Activated T-helper 1 cell treated with anti-CD3 and anti-CD28 coated beads, Interleukin-2, amount 50 U/mL, for 16 hours (primary cell): ENCODE measurements at places on chromosomes 12 and 14.

- peak; percentile 6 for DNase-seq
Observed at GRCh38 chr12:3135522-3136461, 58.6 kb downstream of the TSPAN9 start.

- peak; percentile 5 for DNase-seq
Observed at GRCh38 chr14:65336191-65336591, 76.3 kb upstream of the FUT8 start.

- no peak for DNase-seq
Observed at GRCh38 chr14:92696366-92696765, 52.1 kb downstream of the LGMN start.

DNA sequence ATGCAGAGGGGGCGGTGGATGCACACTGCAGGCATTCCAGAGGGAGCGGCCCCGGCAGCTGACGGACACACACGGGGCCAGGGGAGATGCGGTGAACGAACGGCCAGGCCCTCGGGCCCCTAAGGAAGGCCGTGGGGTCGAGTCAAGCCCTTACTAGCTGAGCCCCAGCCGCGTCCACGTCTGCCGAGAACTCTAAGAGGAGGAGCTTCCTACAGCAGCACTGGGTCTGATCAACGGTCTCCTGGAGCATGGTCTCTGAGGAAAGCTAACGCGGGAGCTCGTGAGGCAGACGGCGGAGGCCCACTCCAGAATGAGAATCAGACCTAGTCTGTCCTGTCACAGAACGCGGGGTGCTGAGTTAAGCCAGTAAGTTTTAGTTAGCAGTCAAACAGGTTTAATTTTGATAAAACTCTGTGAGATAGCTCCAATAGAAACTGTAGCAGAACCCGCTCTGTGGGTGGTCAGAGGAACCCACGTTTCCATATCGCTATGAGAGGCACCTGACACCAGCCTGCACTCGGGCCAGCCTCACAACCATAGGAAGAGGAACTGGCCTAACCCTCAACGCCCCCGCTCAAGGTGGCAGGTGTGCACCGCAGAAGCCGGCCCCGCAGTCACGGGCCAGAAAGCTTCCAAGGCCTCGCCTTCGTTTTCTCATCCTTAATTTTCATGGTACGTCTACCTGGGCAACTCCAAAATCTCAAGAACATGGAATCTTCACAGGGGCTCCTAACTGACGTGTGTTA is 55.5 kb downstream of the CDC42BPB start:
- no peak for DNase-seq

DNA sequence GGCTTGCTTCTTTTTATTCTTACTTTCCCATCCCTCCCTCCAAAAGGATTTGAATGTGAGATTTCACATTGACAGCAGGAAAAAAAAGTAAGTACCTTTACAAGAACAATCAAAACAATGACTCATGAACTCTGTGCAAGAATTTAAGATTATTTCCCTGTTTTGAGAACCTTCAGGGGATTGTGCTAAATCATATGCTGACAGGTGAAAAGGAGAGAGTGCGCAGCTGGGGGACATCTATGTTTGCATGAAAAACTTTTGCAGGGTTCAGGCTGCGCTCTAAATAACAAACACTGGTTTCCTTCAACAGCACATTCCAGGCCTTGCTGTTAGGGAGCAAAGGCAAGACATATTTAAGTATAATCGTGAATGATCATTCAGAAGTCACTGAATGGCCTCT is 27.3 kb downstream of the RERG start:
- DNase-seq: no peak

- no peak for DNase-seq
Observed at GRCh38 chr12:67816269-67816668, 167.7 kb downstream of the DYRK2 start.

DNA sequence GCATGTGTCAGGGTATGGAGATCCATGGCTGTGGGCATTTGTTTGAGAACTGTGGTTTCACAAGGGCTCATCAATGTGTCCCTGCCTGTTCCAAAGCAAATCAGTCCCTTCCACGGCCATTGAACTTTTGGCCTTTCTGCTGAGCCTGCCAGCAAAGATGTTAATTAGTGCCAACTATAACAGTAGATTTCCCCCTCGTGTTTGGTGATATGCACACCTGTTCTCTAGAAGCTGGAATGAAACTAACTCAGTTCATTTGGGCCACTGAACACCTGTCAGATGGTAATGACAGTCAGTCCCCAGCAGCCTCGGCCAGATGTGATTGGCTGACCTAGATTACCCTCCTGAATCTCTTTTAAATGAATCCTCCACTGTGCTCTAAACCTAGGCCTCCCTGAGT is 43.2 kb downstream of the IRAK3 start:
- no peak for DNase-seq

DNA sequence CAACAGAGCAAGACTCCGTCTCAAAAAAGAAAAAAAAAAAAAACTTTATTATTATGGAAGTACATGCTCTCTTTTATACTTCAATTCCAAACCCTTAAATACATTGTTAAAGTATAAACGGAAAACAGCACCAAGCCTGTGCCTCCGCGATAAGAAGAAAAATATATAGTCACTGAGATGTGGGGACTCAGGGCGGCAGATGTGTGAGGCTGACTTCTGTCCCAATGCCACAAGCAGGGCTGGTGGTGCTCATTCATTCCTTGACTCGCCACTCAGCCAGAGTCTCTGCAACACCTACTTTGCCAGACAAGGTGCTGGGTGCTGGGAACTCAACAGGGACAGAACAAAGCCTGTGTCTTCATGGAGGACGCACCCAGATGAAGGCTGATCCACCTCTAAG is 13.8 kb downstream of the LGMN start:
- no peak for DNase-seq

DNA sequence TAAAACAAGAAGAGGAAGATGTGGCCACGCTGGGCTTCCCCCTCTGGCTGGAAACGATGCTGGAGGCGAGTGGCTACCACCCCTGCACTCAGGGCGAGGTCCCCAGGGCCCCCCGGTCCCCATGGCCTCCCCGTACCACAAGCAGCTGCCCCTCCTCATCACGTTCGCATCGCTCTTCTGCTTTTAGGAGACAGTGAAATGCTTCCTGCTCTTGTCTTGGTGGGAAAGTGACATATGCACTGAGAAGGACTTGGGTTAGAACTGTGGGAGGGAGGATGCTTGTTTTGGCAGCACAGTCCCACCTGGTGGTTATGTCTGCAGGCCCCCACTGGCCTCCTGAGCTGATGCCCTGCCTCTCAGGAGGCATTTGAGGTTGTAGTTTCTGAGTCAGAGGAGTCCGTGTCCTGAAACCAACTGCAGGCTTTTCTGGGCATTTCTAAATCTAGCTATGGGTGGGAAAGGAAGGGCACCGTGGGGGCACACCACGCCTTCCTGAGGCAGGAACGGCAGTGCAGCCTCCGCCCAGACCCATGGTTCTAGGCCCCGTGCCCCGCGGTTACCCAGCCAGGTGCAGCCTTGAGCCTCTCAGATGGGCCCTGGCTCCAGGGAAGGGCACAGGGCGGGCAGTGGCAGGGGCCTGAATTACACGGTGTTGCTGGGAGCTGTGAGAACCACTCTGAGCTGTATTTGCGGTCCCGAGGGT is 139.3 kb downstream of the ADGRD1 start:
- no peak for DNase-seq

GRCh38 chr14:39988939-39989338 is 556.7 kb upstream of the FBXO33 start:
- no peak for DNase-seq

GRCh38 chr14:70073924-70074566 is 114.7 kb downstream of the SLC8A3 start:
- DNase-seq: peak; percentile 15

DNA sequence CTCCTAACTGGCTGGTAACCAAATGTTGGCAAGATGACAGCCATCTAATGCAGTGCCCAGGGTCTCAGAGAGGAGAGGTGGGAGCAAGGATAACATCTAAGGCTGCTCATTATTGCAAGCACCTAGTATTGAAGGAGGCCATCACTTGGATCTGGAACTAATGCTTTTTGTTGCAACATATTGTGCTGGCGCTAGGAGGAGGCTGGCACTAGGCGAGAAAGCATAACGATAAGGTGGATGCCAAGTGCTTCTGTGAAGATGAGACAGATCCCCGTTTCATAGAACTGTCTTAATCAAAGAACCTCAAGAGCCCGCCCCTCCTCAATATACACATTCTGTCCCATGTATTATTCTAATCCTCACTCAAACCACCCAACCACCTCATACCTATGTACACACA is 774.0 kb downstream of the VRK1 start:
- no peak for DNase-seq

DNA sequence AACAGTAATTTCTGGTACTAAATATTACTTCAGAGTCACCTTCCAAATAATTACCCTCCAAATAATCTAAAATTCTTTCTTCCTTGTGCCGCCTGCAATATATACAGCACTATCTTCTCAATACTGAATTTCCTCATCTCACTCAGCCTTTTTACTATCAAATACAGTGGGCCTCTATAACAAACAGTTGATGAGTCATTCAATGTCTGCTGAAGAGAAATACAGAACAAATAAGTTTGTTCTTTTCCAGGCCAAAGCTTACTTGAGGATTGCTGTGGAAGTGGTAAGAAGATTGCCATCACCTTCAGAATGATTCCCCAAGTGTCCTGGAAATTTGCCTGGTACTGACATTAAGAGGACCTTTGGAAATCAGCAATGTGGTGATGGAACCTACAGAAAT is 218.2 kb upstream of the ARHGAP5 start:
- no peak for DNase-seq

- no peak for DNase-seq
Observed at GRCh38 chr14:67837011-67837624, 17.5 kb downstream of the RAD51B start.

DNA sequence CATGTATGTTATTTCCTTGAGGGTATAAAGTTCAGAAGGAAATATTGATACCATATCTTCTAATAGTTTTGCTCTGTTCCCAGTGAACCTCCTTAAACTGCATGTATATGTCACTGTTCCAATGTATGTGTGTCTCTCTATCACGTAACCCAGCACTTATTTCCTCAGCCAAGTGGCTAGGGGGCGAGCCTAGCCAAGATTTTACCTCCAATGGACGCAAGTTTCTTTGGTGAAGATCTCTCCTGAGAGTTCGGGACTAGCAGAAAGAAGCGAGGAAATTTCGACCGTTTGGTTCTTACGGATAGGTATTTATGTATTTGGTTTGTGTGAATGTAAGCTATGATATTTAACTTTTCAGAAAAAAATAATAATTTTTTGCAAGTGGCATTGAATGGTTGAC is 2.5 kb downstream of the SFSWAP start:
- DNase-seq: no peak

DNA sequence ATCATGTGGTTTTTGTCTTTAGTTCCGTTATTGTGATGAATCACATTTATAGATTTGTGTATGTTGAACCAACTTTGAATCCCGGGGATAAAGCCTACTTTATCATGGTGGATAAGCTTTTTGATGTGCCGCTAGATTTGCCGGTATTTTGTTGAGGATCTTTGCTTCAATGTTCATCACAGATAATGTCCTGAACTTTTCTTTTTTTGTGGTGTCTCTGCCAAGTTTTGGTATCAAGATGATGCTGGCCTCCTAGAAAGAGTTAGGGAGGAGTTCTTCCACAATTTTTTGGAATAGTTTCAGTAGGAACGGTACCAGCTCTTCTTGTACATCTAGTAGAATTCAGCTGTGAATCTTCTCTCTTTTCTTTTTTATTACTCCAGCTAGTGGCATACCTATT is 6.9 kb upstream of the KRT6B start:
- DNase-seq: no peak

DNA sequence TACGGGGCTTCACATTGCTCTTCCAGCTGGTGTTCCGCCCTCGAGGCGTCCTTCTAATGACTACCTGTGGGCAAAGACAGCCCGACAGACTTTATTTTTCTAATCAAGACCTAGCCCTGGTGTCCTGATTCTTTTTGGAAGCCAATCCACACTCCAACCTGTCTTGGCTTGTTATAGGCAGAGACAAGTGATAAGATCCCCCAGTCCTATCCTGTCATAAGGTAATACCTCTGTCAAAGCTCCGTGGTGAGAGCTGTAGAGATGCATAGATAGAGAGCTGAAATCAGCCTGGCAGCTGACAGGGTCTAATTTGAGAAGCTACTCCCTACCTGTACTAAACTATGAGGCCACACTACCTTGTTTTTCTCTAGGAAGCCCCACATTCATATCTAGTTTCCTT is 11.5 kb upstream of the WNK1 start:
- DNase-seq: no peak

DNA sequence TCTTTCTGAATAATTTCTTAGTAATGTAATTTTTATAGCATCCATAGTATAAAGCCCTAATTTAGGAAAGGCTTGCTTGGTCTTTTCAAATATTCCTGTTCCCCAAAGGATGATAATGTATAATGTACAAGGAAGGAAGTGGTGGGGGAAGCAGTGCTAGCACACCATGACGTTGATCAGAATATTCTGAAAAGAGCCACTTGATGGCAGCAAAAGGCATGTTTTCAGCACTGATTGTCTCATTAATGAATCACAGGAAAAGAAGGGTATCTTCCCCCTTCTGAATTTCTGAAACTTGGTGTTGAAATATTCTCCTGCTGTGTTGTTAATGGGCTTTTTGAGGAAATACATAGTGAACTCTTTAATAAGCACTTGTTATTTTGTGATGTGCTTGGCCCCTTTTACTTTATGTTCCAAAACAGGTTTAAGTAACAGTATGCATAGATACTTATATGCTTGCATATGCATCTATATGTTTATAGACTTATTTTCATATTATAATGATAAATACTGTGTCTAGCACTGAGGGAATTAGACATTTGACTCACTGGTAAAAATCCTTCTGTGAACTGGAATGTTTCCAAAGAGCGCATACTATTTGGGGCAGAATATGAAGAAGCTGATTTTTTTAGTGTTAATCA is 122.0 kb downstream of the TMEM117 start:
- DNase-seq: no peak

DNA sequence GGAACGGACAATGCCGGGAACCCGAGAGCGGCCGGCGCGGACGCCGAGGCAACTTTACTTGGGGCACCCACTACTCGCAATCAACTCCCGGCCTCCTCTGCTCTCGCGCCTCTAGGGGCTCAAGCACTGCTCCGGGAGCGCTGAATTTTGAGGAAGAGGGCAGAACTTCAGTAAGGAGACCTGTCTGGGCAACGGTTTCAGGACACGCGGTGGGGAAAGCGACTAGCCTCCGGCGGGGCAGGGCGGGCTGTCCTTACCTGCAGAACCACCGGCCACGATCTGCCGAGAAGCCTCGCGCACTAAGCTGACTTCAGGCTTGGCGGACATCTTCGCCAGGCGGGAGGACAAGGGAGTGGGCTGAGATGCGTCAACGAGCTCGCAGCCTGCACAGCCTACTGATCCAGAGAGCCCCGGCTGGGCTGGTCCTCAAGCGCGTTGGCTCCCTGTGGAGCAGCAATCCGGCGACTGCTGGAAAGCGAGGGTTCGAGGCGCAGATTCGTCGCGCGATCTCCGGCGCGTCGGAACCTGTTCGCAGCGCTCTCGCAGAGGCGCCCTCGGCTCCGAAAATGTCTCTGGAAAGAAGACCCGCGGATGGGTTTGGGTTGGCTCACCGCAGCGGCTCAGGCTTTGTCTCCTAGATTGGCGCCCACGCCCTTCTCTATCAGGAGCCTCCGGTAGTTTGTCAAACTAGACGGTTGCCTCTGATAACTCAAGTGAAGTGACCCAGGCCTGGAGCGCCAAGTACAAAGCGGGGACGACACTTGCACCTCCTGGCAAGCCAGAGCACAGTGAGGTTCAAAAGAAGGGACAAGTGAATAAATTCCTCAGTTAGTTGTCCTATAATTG is at the start of gene SLC25A21:
Gene SLC25A21 (minus strand): TSS at position 583 of the 846 bp plus-strand sequence.
- no peak for DNase-seq
